ENCODE measurements at places on chromosomes 5 and 9.

- no peak for DNase-seq
Measured at GRCh38 chr9:18488886-18489285, 14.9 kb downstream of the ADAMTSL1 start.

- DNase-seq: no peak
Measured at GRCh38 chr9:133979273-133979920, 12.7 kb downstream of the VAV2 start.

DNA sequence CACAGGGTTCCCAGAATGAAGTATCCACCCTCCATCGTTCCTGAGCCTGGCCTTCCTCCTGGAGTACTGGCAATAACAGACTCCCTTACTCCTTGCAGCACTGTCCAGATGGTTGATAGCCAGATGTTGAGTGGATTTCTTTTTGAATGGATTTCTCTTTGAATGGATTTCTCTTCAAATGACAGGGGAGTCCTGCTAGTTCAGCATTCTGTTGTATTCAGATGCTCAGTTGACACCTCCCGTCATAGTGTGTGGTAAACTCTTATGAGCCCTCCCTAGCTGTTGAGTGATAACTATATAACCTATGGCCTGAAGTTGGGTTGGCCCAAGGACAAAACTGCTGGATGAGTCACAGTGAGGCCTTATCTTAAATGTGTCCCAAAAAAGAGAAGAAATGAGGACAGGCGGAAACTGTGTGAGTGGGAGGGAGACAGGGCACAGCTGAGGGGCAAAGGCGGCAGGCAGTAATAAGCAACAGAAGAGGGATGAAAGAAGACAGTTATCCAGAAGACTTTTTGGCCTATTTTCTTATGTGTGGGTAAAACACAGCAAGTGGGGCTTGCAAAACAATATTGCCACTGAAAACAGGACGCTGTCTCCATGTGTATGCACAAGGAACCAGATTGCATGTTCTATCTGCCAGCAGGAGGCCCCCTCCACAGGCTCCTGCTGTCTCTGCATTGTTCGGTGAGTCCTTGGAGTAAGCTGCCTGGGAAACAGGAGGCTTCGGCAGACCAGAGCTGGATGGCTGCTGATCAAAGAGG is 209.5 kb upstream of the S1PR3 start:
- DNase-seq: no peak

DNA sequence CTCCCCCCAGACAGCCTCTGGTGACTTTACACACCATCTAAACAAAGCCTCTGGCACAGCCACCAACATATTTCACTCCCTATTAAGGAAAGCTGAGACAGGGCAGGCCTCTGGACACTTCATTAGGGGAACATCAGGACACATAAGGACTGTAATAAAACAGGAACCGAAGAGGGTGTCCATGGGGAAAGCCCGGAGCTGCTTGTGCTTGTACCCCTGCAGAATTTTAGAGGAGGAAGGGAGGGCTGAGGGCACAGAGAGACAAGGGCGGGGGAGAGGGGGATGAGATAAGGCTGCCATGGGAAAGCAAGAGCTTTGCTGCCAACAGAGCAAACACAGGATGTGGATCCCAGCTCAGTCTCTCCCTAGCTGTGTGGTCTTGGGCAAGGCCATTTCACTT is 138.4 kb downstream of the ASTN2 start:
- no peak for DNase-seq

DNA sequence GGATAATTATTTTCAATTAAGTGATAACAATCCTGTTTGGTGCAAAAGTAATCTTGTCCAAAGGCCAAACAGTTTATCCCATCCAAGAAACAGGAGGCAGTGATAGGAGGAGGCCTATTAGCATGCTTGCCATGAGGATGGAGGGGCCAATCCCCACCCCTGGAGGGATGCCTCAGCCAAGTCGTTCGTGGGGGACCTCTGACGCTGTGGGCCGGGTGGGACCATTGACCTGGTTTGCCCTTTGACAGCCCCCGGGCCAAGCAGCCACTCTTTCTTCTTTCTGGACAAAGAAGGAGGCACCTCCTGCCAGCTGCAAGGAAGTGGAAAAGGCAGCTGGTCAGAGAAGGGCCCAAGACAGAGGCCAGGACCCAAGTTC is 39.5 kb upstream of the GRHPR start:
- DNase-seq: no peak

GRCh38 chr5:32331217-32331934 is 18.6 kb upstream of the MTMR12 start:
- no peak for DNase-seq

Measured in MM.1S (cell line).